ENCODE measurements at places on chromosomes 2 and 18. TPM values are rescaled to one million over a fixed set of nuclear protein-coding genes. Genes with fewer than 3 reads are reported as not detected.

- H3K4me1 ChIP-seq, result no peaks in the 10 kb centered on the region
- no peak for DNase-seq
- no peak overlapping the region for H3K27ac ChIP-seq
- H3K4me3 ChIP-seq, result no peak overlapping the region
Measured at GRCh38 chr2:161076936-161077335, 83.3 kb upstream of the TANK start.

- DNase-seq, result no peak
- no peak overlapping the region for H3K27ac ChIP-seq
- no peaks in the 10 kb centered on the region for H3K27me3 ChIP-seq
- no peaks in the 10 kb centered on the region for H3K36me3 ChIP-seq
- no peak overlapping the region for H3K4me3 ChIP-seq
Measured at GRCh38 chr2:204551512-204551863, 6.2 kb downstream of the PARD3B start.

Gene NEU2
- total RNA-seq, result not detected

Gene DCDC2C
- 6.6 TPM for total RNA-seq

- no peaks in the 10 kb centered on the region for H3K36me3 ChIP-seq
- no peak for DNase-seq
- H3K4me3 ChIP-seq, result no peak overlapping the region
- no peak overlapping the region for H3K27ac ChIP-seq
- H3K4me1 ChIP-seq, result peaks cover 16% of the 10 kb centered on the region
Measured at GRCh38 chr2:169771612-169772011, 27.1 kb upstream of the SSB start.

DNA sequence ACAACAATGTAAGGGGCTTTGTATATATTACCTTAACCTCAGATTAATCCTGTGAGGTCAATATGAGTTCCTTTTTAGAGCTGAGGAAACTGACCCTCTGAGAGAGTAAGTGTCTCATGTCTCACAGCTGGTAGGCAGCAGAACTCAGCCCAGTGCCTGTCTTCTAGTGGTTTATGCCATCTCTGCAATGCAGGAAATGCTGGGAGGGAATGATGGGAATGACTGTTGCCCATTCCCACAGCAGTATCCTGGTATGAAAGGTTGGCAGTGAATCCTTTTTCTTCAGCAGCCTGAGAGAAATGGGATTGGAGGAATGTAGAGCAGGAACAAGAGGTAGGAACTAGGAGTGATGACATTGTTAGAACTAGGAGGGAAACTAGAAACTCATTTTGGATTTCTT lies 6.0 kb downstream of the MRPL30 start:
- no peak for DNase-seq
- H3K36me3 ChIP-seq, result peaks cover 14% of the 10 kb centered on the region
- H3K27me3 ChIP-seq, result no peaks in the 10 kb centered on the region

DNA sequence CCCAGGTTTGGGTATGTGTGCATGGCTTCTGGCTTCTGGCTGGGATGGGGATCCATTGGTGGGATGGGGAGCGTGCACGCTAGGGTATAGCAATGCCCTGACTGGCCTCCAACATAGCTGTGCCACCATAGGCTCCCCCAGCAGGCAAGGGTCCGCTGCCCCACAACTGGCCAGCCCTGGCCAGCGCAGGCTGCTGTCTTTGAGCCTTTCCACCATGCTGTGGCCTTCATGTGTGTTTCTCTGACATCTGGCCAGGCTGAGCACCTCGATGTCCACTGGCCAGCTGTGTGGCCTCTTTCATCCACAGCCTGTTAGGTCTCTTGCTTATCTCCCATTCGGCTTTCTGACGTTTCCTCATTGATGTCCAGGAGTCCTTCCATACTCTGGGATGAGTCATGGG lies 231.3 kb downstream of the NDUFA10 start:
- H3K27ac ChIP-seq, result no peak overlapping the region
- H3K36me3 ChIP-seq, result no peaks in the 10 kb centered on the region
- no peak overlapping the region for H3K4me3 ChIP-seq
- H3K4me1 ChIP-seq, result no peaks in the 10 kb centered on the region
- no peak for DNase-seq

Gene PLCD4
- total RNA-seq, result 1.6 TPM

- H3K36me3 ChIP-seq, result no peaks in the 10 kb centered on the region
- no peak for DNase-seq
- no peaks in the 10 kb centered on the region for H3K27me3 ChIP-seq
- no peaks in the 10 kb centered on the region for H3K4me1 ChIP-seq
- no peak overlapping the region for H3K27ac ChIP-seq
- H3K4me3 ChIP-seq, result no peak overlapping the region
Measured at GRCh38 chr2:141068053-141068682, 1062.6 kb downstream of the LRP1B start.

DNA sequence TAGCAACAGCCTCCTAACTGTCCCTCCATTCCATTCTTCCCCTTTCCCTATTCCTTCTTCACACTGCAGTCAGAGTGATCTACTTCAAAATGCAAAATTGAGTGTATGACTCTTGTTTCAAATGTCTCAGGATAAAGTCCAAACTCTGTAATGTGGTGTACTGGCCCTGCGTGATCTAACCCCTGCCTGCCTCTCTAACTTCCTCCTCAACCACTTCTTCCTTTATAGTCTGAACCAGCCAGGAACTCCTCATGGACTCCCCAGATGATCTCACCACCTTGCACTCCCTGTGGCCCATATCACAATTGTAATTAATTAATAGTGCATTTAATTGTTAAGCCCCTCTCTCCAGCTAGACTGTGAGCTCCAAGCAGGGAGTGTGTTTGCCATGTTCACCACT lies 3.1 kb upstream of the B3GNT2 start:
- H3K27ac ChIP-seq, result no peak overlapping the region
- H3K27me3 ChIP-seq, result no peaks in the 10 kb centered on the region
- no peak for DNase-seq
- peaks cover 8% of the 10 kb centered on the region for H3K4me1 ChIP-seq

Gene POLR1A
- total RNA-seq, result 19.0 TPM

Gene CIDEA
- not detected for total RNA-seq

DNA sequence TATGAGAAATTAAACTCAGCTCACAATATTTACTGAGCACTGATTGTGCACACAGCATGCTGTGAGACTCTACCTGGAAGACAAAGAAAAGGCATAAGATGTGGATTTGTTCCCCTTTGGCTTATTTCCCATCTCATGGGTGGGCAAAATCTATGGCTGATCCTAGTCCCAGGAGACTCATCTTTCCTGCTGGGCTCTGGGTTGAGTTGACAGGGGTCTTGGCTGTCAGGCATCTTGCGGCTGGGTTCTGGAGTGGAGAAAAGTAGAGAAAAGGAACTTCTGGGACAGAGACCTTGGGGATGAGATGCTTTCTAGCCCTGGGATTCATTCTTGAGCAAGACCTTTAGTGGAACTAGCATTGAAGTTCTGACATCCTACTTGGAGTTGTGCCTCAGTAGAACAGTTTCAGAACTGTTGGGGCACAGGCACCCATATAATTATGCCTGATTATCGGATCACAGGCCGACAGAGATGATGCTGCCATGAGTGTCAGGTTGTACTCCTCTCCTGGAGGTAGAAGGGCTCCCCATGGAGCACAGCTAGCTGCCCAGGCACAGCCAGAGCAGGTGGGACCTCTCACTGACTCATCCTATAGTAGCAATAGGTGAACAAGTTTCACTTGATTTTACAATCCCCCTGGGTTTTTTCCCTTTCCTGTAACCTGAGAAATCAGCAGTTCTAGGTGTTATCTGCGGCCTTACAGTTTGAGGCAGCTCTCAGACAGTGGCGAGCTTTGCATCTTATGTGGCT lies 260.9 kb downstream of the CYRIA start:
- H3K27ac ChIP-seq, result no peak overlapping the region
- H3K4me3 ChIP-seq, result no peak overlapping the region
- no peaks in the 10 kb centered on the region for H3K4me1 ChIP-seq
- no peaks in the 10 kb centered on the region for H3K27me3 ChIP-seq
- no peak for DNase-seq
- H3K36me3 ChIP-seq, result no peaks in the 10 kb centered on the region

DNA sequence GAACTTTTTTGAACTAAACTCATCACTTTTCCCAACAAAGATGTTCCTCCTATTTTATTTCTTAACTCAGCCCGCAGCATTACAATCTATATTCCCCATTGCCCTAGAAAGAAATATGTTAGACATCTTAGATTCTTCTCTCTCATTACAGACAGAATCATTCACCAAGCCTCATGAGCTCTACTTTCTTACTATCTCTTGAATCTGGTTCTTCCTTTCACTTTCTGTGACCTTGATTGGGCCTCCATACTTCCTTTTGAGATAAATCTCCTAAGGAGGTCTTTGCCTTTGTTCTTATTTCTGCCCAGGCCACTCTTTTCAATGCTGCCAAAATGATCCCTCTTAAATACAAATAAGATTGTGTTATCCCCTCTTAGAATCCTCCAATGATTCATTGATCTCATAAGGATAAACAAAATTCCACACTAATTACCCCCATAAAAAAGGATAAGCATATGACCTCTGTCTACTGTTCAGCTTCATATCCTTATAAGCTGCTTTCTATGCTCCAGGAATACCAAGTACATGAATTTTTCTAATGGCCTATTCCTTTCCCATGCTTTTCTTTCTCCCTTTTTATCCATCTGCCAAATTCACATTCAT lies 400.0 kb downstream of the ARHGAP15 start:
- no peak for DNase-seq
- H3K27ac ChIP-seq, result no peak overlapping the region
- H3K36me3 ChIP-seq, result no peaks in the 10 kb centered on the region

- H3K27ac ChIP-seq, result no peak overlapping the region
- no peak for DNase-seq
- H3K4me3 ChIP-seq, result no peak overlapping the region
Measured at GRCh38 chr2:201930831-201931230, 102.8 kb upstream of the FZD7 start.

Gene TSHZ1
- 17.4 TPM for total RNA-seq

Gene PMAIP1
- total RNA-seq, result not detected

GRCh38 chr2:104332731-104333130 lies 521.2 kb upstream of the POU3F3 start:
- H3K4me1 ChIP-seq, result no peaks in the 10 kb centered on the region
- no peak overlapping the region for H3K4me3 ChIP-seq
- no peak overlapping the region for H3K27ac ChIP-seq
- H3K36me3 ChIP-seq, result no peaks in the 10 kb centered on the region
- no peaks in the 10 kb centered on the region for H3K27me3 ChIP-seq

Gene SCN3A
- 8.3 TPM for total RNA-seq

Gene EPB41L3
- 77.2 TPM for total RNA-seq

- peak within 1 kb of the TSS; percentile 30 for H3K4me3 ChIP-seq
- peak within 1 kb of the TSS; percentile 45 for H3K27ac ChIP-seq
- peaks cover 20% of the 10 kb centered on the region for H3K4me1 ChIP-seq
- DNase-seq, result no peak
- H3K27me3 ChIP-seq, result no peaks in the 10 kb centered on the region
Measured at GRCh38 chr2:237590272-237591140, at the start of gene RAB17. Gene RAB17 (minus strand): TSS chr2:237590734. CDS start chr2:237586154, 4,580 bp downstream.

GRCh38 chr2:10002109-10002508 lies 41.2 kb upstream of the KLF11 start:
- H3K4me3 ChIP-seq, result no peak overlapping the region
- peaks cover 13% of the 10 kb centered on the region for H3K4me1 ChIP-seq
- DNase-seq, result no peak
- H3K36me3 ChIP-seq, result no peaks in the 10 kb centered on the region

DNA sequence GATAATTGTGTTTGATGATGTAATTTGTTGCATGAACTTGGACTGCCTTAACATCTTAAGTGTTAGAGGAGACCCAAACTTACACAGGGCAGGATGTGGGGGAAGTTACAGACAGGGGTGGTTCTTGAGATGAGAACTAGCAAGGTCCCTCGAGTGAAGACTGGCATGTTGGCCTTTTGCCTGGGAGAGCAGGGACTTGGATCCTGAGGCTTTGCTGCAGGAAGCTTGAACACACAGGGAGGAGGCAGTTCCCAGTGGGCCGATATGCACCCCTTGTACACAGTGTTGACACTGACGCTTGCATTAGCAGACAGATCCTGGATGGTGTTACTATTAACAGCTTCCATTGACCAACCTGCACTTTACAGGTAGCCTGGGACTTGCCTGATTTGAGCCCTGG lies 47.5 kb downstream of the CHRNA1 start:
- H3K27ac ChIP-seq, result no peak overlapping the region
- H3K36me3 ChIP-seq, result no peaks in the 10 kb centered on the region
- no peaks in the 10 kb centered on the region for H3K4me1 ChIP-seq
- H3K4me3 ChIP-seq, result no peak overlapping the region

- no peak overlapping the region for H3K27ac ChIP-seq
- H3K4me3 ChIP-seq, result no peak overlapping the region
Measured at GRCh38 chr18:24000613-24001490, 13.7 kb upstream of the TTC39C start.

GRCh38 chr18:22488554-22488953 lies 70.8 kb upstream of the CTAGE1 start:
- no peak overlapping the region for H3K4me3 ChIP-seq
- no peaks in the 10 kb centered on the region for H3K27me3 ChIP-seq

GRCh38 chr2:205218056-205218455 lies 464.2 kb upstream of the NRP2 start:
- no peak overlapping the region for H3K27ac ChIP-seq
- H3K4me3 ChIP-seq, result no peak overlapping the region
- H3K36me3 ChIP-seq, result no peaks in the 10 kb centered on the region
- H3K4me1 ChIP-seq, result peaks cover 8% of the 10 kb centered on the region

Gene PRKAG3
- total RNA-seq, result not detected

DNA sequence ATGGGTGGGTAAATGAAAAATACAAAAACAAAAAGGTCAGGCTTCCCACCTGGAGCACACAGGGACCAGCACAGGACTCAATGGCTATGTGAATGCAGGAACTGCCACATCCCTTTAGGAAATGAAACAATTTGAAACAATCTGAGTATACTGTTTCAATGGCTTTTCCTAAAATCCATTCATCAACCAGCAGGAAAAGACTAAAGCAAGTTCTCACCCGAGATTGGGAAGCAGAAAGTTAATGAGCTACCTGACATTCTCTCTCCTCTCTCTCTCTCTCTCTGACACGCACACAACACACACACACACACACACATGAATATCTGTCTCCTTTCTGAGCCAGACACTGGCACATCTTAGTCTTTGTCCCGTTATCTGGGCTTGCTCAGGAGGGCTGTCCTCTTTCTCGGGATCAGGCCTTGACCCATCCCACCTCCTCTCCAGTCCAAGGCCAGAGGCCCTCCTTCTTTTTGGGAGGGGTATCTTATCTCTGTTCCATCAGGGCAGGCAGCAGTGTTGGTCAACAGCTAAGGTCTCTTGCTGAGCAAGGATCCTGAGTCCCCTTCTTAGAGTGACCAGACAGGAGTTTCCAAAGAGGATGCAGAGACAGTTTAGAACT lies 11.6 kb upstream of the LRRFIP1 start:
- DNase-seq, result no peak
- H3K27ac ChIP-seq, result peak overlapping the region; percentile 89
- no peaks in the 10 kb centered on the region for H3K27me3 ChIP-seq
- H3K36me3 ChIP-seq, result no peaks in the 10 kb centered on the region

GRCh38 chr18:13457327-13457726 lies 238.8 kb downstream of the LDLRAD4 start:
- DNase-seq, result no peak
- H3K4me1 ChIP-seq, result peaks cover 35% of the 10 kb centered on the region
- no peaks in the 10 kb centered on the region for H3K36me3 ChIP-seq
